Stimulated activated CD8-positive, alpha-beta memory T cell treated with anti-CD3 and anti-CD28 coated beads, Interleukin-7, amount 100 ng/mL, for 48 hours (primary cell): ENCODE measurements at places on chromosomes 6 and 20.
A peak's percentile ranks its signal among the peaks of the same experiment; 100 is the strongest.

GRCh38 chr6:40473026-40473425, 114.1 kb downstream of the LRFN2 start:
- no peak for DNase-seq

DNA sequence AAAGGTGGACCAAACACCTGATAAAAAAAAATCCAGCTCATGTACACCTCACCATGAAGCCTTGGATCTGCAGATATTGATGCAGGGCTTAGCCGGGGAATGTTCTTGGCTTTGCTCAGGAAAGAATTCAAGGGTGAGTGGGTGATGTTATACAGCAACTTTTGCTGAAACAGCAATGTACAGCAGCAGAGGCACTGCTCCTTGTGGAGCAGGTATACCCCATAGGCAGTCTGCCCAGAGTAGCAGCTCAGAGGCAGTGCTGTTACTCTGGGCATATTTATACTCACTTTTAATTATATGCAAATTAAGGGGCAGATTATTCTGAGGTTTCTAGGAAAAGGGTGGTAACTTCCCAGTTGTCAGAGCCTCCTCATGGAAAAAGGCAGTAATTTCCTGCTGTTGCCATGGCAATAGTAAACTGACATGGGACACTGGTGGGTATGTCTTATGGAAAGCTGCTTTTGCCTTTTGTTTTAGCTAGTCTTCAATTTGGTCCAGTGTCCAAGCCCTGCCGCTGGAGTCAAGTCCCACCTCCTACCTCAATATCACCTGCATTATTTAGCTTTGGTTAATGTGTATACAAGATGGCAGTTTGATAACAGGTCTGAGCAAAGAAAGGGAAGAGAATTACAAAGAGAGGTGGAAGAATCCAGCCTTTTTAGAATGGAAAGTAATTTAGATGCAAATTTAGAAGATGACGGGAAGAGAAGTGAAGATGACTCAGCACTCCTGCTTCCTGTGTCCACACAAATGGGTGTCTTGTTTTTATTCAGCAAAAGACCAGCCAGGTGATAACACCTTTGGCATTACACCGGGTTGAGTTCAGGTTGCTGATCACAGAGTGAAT, 110.1 kb upstream of the JAG1 start:
- no peak for DNase-seq

DNA sequence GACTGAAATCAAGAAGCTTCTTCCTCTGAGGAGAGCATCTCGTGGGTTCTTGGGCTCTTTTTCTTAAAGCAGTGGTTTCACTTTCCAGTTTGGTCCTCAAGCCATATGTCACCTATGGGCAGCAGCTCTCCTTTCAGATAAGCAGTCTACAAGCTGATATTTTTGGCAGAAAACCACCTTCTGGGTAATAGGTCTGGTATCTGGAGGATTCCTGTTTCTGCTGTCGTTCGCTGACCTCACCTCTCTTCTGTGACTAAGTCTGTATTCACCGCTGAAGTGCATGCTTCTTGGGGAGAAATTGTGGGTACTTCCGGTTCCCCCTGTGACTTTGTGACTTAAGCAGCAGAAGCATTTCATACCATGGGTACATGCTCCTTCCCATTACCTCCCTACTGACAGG, 193.6 kb downstream of the EDN1 start:
- DNase-seq: peak; percentile 7

DNA sequence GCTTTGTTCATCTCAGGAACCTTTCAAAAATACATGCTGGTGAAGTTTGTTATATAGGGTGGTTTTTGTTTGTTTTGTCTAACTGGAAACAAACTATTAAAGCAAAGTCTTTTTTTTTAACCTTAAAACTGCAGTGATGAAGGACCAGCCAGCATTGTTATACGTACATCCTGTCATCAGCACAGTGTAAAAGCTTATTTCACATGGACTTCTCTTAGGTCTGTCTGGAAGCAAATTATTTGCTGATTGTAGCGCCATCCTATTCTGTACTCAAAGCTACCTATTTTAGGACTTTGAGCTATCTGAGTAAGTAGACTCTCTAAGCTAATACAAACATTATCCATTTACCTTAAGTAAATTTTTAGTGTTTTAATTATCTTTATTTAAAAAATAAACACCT, 61.7 kb downstream of the SNX9 start:
- no peak for DNase-seq

DNA sequence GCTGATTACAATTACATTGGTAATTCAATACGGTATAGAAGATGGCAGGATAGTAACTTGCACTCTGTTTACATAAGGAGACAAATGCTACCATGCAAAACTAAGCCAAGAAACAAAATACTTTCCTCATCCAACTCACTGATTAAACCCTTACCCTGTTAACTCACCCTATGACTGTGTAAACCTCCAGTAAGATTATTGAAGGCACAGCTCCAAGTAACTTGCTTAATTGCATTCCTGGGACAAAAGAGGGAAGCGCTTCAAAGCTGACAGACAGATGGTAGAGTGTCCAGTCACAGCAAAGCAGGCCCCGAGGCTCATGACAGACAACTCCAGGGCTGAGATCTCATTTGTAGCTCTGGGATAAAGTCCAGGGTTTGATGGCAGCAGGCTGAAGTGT, 6.9 kb upstream of the KIF16B start:
- no peak for DNase-seq

- DNase-seq: no peak
Observed at GRCh38 chr6:46882645-46883044, 39.1 kb downstream of the ADGRF5 start.

GRCh38 chr6:160000280-160000704, 31.4 kb downstream of the IGF2R start:
- no peak for DNase-seq

DNA sequence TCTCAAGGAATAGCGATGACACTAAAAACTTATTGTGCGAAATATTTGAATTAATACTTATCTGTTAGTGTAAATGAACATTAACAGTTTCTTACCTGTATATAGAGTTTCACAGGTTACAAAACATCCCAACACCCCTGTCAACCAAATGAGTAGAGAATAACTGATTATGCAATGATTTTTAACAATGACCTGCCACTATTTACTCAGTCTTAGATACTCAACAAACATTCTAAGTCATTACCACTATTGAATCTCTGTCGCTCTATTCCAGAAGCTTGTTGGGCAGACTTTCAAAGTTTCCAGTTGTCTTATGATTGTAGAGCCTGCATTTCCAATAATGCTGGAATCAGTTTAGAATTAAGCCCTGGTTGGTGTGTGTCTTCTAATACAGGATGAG, 85.5 kb downstream of the RNF182 start:
- DNase-seq: no peak

GRCh38 chr6:79421707-79422484, 115.3 kb downstream of the LCA5 start:
- no peak for DNase-seq

DNA sequence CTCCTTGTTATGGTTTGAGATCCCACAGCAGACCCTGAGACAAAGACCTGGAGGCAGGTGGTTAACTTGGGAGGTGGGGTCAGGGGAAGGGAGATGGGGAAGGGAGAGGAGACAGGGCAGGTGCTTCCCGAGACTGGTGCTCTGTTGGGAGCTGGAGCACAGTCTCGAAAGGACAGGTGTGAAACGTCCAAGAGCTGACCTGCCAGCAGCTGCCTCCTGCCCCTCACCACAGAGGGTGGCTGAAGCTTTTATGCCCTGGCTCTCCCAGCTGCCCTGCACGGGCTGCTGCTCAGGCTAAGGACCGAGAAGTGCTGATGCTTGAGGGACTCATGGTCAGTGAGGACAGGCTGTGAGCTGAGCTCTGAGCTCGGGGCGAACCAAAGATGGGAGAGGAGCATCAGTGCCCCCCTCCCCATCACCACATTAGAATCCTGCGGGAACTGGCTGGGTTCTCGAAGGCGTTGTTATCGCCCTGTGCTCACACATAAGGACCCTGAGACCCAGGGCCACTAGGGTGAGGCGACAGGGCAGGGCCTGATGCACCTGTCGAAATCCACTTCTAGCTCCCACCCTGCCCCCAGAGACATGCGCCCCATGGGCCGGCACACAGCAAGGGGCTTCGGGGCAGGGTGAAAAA, 25.3 kb upstream of the CD93 start:
- DNase-seq: no peak

DNA sequence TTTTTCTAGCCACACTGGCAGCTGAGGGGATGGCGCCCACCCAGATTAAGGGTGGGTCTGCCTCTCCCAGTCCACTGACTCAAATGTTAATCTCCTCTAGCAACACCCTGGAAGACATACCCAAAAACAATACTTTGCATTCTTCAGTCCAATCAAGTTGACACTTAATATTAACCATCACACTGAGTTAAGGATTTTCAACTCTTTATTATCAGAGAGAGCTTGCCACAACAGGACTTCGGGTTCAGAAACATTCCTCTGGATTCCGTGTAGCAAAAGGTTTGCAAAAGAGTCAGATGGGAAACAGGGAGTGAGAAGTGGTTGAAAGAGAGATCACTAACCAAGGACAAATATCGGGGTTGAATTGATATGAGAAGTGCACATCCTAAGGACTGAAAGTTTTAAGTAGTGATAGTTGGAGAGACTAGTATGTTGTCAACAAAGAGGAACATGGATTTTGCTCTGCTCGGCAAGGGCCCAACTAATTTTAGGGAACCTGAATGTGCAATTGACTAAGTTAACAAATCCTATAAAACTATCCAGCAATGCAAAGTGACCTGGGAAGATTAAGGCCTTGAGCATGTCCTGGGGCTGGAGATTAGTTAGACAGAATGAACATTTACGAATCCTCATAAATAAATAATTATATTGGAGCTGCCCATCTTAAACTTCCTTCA, 137.0 kb upstream of the TENT5A start:
- DNase-seq: no peak

DNA sequence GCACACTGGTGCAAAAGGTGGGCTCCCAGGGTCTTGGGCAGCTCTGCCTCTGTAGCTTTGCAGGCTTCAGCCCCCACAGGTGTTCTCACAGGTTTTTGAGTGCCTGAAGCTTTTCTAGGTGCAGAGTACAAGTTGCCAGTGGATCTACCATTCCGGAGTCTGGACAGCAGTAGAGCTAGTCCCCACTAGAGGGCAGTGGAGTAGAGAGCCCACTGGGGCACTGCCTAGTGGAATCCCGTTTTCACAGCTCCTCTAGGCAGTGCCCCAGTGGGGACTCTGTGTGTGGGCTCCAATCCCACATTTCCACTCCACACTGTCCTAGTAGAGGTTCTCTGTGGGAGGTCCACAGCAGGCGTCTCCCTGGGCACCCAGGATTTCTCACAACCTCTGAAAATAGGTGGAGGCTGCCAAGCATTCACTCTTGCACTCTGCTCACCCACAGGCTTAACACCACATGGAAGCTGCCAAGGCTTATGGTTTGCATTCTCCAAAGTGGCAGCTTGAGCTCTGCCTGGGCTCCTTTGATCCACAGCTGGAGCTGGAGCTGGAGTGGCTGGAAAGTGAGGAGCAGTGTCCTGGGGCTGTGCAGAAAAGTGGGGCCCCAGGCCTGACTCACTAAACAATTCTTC, 86.3 kb upstream of the PROKR2 start:
- no peak for DNase-seq

DNA sequence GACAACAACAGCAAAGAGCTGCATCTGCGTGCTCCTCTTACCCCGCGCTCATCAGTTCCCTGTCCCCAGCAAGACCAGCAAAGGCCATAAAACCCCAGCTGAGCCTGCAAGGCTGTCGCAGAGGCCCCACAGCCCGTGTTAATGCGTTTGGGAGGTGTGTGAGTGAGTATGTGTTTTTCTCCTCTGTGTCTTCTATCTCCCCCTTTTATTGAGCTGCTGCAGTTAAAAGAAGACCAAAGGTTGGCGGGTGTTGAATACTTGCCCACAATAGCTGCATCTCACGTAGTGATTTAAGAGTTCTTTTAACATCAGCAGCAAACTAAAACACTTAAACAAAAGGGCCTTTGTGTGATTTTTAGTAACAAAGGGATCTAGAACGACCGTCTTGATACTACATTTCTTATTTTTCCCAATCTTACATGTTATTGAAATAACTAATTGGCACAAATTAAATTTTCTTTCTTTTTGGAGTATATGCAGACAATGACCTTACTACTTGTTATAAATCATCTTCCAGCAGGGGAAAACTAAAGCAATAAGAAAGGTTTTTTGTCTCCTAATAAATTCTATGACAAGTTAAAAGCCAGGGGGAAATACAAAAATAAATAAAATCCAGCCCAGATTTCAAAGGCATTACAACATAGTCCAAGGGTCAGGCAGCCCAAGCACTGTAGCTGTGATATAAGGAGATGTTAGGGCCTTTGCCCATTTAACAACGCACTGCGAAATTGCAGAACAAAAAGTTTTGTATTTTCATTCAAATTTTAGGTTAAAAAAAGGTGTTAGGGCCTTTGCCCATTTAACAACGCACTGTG, 27.2 kb upstream of the CNKSR3 start:
- no peak for DNase-seq

DNA sequence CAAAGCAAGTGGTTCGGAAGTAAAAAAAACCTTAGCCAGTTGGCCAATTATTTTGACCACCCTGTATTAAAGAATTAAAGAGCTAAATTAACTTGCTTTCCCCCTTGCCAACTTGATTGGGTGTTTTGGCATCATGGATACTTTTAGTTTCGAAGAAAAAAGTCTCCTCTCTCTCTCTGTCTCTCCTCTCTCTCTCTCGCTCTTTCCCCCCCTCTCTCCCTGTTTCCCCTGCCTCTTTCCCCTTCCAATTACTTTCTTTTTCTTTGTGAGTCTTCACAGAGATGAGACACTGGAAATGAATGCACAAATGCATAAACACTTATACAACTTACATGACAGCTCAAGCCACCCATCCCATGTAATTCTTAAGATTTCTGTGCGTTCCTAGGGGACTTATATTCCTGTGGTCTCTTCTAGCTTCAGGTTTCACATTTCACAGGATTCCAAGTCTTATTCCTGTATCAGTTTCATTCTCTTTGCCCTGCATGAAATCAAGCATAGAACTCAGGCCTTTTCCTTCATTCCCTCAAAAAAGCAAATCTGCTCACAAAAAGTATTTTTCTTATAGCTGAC, 32.9 kb upstream of the EYA4 start:
- no peak for DNase-seq

- DNase-seq: no peak
Observed at GRCh38 chr6:154721460-154721859, 11.8 kb upstream of the SCAF8 start.

- no peak for DNase-seq
Observed at GRCh38 chr6:25963426-25964123, 973 bp downstream of the TRIM38 start.

GRCh38 chr20:47529840-47530239, 28.2 kb downstream of the NCOA3 start:
- DNase-seq: no peak

- DNase-seq: no peak
Observed at GRCh38 chr6:23522792-23523547, 603.0 kb upstream of the NRSN1 start.

DNA sequence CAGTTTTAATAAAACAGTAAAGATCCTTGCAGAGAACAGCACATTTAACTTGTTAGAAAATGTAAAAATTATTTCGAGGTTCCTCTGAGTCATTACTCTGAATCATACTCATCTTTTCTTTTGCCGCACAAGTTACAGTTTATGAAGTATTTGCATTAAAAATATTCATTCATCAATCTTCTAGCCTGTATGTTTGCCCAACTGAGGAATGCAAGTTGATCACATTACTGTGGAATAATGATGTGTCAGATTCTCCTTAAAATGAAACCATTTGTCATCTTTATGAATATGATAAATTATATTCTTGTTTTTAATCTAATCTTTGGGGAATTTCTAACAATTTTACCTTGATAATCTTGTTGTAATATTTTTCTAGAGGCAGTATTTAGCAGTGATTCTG, 340.4 kb upstream of the OPRM1 start:
- no peak for DNase-seq

- DNase-seq: no peak
Observed at GRCh38 chr6:170208182-170208601, 82.7 kb downstream of the DLL1 start.

- no peak for DNase-seq
Observed at GRCh38 chr20:9149796-9150195, 80.9 kb downstream of the PLCB4 start.
